NCI-H1930 (cell line): ENCODE measurements at places on chromosomes 6 and 20.
A peak's percentile ranks its signal among the peaks of the same experiment; 100 is the strongest.

DNA sequence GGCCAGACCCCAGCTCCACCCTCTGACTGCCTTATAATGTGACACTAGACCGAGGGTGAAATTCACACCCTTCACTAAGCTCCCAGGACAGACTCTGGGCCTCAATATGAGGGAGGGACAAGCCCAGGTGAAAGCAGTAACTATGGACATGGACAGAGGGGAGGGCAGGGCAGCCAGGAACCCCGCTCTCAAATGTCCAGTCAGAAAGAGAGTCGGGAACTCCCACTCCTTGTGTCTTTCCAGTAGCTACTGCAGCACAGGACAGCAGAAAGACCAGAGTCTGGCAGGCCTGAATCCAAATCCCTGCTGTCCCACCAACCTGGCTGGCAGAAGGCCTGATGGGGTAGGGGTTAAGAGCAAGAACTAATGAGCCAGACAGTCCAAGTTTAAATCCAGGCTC is 6.4 kb downstream of the C20orf96 start:
- DNase-seq = no peak

DNA sequence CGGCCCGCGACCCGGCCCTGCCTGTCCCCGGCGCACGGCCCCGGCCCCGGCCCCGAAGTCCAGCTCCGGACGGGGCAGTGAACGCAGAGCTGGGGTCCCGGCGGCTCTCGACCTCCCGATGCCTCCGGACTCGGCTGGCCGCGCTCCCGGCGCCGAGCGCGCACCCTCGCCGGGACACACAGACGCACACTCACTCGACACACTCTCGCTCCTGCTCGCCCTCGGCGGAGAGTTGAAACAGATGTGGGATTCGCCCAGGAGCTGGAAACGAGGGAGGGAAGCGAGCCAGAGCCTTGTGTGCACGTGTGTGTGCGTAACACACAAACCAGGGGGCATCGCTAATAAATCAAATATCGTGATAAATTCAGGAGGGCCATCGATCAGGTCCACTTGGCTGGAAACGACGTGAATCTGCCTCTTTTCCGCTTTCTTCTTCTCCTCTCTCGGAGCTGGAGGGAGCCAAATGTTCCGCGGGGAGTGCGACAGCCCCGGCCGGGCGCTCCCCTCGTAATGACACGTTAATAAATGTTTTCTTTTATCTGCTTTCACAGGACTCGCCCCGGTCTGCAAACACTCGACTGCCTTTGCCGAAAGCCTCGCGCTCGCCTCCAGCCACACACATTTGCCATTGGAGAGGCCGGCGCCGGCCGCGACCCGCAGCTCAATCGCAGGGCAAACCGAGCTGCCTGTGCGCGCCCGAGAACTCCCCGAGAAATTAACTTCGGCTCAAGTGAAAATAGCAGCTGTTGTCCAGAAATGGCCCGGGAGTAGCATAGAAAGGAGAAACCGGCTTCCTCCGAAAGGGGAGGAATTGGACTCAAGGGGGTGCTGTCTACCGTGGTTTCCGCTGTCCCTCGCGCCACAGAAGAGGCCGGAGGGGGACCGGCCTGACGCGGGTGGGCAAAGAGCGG is 828 bp upstream of the SULF2 start:
- DNase-seq = peak; percentile 47

- no peak for DNase-seq
These were observed 93.7 kb downstream of the PPP1R14C start for GRCh38 chr6:150236544-150236943.

- DNase-seq = no peak
These were observed 30.9 kb downstream of the MKKS start for GRCh38 chr20:10402938-10403608.

DNA sequence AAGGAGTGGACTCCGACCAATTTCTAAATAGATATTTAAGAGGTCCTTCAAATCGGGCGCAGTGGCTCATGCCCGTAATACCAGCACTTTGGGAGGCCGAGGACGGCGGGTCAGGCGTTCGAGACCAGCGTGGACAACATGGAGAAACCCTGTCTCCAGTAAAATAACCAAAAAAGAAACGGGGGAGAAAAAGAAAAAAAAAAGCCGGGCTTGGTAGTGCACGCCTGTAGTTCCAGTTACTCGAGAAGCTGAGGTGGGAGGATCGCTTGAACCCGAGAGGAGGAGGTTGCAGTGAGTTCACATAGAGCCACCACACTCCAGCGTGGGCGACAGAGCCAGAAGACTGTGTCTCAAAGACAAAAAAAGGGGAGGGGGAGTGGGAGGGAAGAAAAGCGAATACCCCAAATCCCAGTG is 53.3 kb upstream of the HFE start:
- no peak for DNase-seq

DNA sequence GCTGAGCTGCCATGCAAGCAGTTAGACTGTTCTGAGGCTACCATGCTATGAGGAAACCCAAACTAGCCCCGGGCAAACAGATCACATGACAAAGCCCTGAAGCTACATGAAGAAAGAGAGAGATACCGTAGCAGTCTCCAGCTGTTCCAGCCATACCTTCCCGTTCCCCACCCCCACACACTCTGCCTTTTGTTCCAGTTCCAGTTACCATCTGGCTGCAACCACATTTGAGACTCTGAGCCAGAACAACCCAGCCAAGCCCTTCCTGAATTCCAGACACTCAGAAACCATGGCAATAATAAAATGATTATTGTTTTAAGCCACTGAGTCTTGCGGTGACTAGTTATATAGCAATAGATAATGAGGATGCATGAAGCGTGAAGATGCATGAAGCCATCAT is 28.3 kb downstream of the RIN2 start:
- DNase-seq = no peak

- no peak for DNase-seq
These were observed 1.1 kb downstream of the NT5DC1 start for GRCh38 chr6:116101790-116102189.

DNA sequence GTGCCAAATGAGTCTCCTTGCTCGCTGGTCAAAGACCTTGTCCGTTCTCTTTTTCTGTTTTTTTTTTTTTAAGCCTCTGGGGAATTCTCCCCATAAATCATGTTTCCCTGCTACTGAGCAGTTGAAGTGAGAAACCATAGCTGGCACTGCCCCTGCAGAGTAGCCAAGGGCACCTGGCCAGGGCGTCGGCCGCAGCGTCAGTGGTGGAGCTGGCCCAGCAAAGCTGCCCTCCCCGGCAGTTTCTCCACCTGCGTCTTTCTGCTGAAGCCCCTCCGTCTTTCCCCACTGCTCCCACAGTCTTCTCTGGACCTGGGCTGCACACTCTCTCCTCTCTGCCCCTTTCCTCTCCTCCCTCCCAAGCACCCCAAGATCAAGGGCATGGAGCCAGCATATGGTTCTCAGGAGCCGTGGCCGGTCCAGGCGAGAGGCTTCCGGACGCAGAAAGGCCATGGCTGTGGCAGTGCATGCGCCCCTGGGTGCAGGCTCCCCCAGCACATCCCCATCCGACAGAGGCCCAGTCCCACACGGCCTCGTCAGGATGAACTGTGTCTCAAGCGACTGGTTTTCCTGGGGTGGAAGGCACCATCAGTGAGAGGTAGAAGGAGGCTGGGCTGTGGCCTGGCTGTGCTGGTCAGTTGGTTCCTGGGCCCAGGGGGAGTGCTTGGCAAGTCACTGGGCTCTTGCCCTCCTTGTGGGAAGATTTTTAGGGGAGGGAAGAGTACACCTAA is 218.1 kb downstream of the ERMARD start:
- no peak for DNase-seq

GRCh38 chr6:5208471-5208971 is 52.2 kb downstream of the LYRM4 start:
- DNase-seq = no peak

DNA sequence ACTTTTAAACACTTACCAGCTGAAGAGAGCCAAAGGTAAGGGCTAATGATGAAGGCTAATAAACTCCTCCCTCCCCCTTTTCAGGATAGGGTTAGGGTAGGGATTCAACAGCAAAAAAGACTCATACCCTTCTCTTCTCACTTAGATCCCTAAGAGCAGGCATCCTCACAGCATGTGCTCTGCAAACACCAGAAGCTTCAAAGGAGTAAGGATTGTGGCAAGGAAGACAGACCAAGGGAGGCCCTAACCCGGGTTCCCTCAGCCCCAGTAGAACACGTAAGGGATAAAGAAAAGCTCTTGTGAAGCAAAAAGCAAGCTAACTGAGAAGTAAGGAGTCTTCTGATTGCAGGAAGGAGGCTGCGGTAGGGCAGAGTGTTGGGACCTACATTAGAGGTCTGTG is 11.6 kb downstream of the MAP3K7 start:
- DNase-seq = no peak

- DNase-seq = no peak
These were observed 119.1 kb upstream of the SLC2A12 start for GRCh38 chr6:134171517-134171916.

GRCh38 chr6:118494091-118494490 is 54.0 kb upstream of the PLN start:
- no peak for DNase-seq

GRCh38 chr20:33840160-33840559 is 29.0 kb downstream of the CHMP4B start:
- no peak for DNase-seq

DNA sequence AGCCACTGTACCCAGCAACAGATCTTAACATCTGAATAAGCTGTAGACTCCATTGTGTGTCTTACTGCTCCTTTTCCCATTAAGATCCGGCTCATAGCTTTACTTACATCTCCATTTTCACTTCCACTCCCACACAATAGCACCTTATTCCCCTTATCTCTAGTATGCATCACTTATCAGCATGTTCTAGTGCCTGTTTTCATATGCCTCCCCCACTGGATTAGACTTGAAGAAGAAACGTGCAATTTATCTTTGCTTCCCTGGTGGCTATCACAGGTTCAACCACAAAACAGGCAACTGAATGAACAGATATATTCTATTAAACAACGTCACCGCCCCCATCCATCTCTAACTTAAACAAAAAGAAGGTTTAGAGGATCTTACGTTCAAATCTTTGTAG is 12.1 kb downstream of the SSR1 start:
- no peak for DNase-seq

DNA sequence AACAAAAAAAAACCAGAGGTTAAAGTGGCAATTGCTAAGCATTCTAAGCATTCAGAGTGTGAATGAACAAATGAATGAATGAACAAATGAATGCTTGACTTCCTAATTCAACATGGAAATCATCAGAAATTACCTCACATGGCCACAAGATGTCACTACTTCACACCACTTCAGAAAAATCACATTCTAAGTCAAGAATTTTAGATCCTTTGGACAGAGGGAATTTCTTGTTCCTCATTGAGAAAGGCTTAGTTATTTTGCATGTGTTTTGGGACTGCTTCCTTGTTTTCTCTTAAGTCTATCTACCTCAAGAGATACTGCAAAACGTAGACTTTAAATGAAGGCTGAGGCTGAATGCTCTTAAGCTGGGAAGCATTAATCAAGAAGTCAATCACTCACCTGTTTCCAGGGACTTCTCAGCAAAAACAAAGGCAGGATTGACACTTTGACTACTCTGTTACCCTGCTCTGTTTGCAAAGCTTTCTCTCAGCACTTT is 120.2 kb downstream of the MBOAT1 start:
- DNase-seq = no peak

- DNase-seq = no peak
These were observed 120.4 kb upstream of the RIPOR2 start for GRCh38 chr6:25056130-25056529.

GRCh38 chr6:151948002-151948743 is 140.7 kb downstream of the ESR1 start:
- no peak for DNase-seq

GRCh38 chr20:31708736-31709534 is 13.7 kb downstream of the BCL2L1 start:
- DNase-seq = no peak

GRCh38 chr20:13331536-13331935 is 110.5 kb downstream of the ISM1 start:
- no peak for DNase-seq

GRCh38 chr6:25027221-25027916 is 91.6 kb upstream of the RIPOR2 start:
- DNase-seq = no peak

DNA sequence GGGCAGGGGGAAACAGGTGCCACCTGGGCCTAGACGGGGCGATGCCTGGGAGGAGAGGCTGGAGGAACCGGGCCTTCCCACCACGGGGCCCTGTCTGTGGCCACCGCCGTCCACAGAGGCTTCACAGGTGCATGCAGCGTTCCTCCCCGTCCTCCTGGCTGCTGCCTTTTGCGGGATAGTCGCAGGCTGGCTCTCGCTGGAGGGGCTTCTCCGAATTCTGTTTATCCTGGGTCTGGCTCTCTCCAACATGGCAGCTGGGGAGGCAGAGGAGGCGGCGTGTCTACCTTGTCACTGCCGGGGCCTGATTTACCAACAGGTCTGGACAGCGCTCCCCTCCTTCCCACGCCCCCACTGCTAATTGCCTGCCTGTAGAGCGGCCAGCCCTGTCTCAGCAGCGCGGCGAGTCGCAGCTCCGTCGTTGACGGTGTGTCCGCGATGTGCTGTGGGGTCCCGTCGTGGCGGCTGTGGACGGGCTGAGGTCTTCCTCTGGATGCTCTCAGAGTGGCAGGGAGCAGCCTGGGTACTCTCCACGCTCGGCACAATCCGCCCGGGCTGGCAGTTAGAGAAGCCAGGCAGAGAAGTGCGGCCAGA is 262.9 kb downstream of the TAF4 start:
- DNase-seq = no peak

GRCh38 chr20:21435576-21435975 is 38.2 kb upstream of the NKX2-4 start:
- no peak for DNase-seq

- DNase-seq = no peak
These were observed 89.4 kb upstream of the AFDN start for GRCh38 chr6:167737205-167737830.

- DNase-seq = peak; percentile 41
These were observed 98.5 kb downstream of the F13A1 start for GRCh38 chr6:6221787-6222535.

DNA sequence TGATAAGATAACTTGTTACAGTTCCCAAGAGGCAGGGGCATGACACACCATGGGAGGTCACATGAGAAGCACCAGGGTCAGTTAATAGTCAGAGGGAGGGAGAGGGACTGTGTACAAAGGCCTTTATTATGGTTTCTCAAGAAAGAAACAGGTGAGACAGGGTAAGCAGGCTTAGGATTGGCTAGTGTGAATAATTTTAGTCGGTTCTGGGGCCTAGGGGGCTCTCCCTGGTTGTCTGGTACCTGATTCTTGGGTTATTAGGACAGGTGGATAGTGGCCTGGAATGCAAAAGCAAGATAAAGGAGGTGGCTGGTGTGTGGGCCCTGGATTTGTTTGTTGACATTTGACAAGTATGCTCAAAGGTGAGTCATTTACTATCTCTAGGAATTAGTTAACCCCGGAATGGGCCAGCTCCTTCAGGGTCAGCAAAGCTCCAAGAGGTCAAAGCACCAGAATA is 49.4 kb upstream of the MCUR1 start:
- DNase-seq = no peak

DNA sequence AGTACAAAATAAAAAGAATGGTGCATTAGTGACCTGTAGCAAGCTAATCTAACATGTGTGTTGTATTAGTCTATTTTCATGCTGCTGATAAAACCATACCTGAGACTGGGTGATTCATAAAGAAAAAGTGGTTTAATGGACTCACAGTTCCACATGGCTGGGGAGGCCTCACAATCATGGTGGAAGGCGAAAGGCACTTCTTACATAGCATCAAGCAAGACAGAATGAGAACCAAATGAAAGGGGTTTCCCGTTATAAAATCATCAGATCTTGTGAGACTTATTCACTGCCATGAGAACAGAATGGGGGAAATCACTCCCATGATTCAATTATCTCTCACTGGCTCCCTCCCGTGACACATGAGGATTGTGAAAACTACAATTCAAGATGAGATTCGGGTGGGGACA is 45.4 kb upstream of the AIG1 start:
- DNase-seq = no peak

GRCh38 chr20:19851861-19852260 is 93.8 kb downstream of the RIN2 start:
- no peak for DNase-seq
